ENCODE measurements at places on chromosomes 12 and 14.

DNA sequence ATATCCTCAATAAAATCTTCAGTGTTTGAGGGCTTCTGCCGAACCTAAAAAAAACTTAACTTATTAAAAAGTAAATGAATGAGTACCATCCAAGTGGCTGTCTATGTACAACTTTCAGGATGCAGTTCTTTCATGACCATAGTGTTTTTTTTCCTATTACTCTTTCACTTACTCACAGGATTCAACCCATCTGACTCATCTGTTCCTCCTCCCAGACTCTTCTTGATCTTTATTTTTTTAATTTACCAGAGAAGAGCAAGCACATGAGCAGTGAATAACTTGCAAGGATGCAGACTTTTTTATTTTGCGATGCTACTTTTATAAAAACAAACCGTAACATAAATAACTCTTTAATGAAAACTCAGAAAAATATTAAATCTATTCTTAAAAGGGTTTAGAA is 24.5 kb downstream of the RECQL start:
- ATAC-seq = no peak
- peaks cover 26% of the 10 kb centered on the region for H3K36me3 ChIP-seq
- H3K4me1 ChIP-seq = no peaks in the 10 kb centered on the region

GRCh38 chr12:81245907-81246570 is 168.2 kb downstream of the ACSS3 start:
- no peak for ATAC-seq
- H3K36me3 ChIP-seq = no peaks in the 10 kb centered on the region
- H3K27ac ChIP-seq = no peak overlapping the region

GRCh38 chr14:105082703-105083102 is 17.5 kb upstream of the GPR132 start:
- H3K27me3 ChIP-seq = peaks cover 32% of the 10 kb centered on the region
- H3K4me1 ChIP-seq = peaks cover 30% of the 10 kb centered on the region
- ATAC-seq = no peak
- no peak overlapping the region for H3K27ac ChIP-seq

DNA sequence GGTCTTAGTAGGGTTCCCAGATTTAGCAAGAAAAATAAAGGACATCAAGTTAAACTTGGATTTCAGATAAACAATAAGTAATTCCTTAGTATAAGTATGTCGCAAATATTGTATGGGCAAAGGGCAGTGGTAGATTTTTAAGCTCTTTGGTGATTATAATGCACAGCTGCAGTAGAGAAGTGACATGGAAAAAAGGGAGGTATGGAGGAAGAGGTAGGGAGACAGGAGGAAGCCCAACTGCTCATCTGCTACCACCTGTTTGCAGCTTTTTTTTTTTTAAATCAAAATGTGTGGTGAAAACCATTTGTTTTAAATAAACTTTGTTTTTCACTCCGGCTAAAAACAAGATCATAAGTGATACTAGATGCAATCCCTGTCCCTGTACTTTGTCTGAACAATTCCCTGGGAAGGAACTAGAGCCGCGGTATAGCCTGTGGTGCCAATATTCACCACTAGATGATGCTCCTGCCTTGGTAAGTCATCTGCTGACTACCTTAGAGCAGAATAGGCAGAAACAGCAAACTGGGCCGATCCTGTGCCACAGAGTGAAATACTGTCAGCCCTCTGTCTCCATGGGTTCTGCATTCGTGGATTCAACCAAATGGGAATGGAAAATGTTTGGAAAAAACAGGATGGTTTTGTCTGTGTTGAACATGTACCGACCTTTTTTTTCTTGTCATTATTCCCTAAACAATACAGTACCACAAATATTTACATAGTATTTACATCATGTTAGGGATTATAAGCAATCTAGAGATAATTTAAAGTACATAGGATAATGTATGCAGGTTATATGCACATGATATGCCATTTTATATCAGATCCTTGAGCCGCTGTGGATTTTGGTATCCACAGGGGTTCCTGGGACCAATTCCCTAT is 62.4 kb upstream of the PLBD1 start:
- H3K27me3 ChIP-seq = no peaks in the 10 kb centered on the region
- H3K27ac ChIP-seq = no peak overlapping the region
- no peaks in the 10 kb centered on the region for H3K4me1 ChIP-seq
- H3K4me3 ChIP-seq = no peak overlapping the region

- H3K4me1 ChIP-seq = peaks cover 68% of the 10 kb centered on the region
- H3K27ac ChIP-seq = peak overlapping the region; percentile 87
- H3K36me3 ChIP-seq = peaks cover 6% of the 10 kb centered on the region
- no peak for ATAC-seq
- H3K27me3 ChIP-seq = no peaks in the 10 kb centered on the region
Measured at GRCh38 chr12:47752552-47752951, 6.1 kb downstream of the RAPGEF3 start.
